ENCODE measurements at places on chromosomes 3 and 15.

GRCh38 chr3:188749010-188749617 lies 422.7 kb upstream of the TPRG1 start:
- peak; percentile 65 for DNase-seq

- DNase-seq = no peak
These were observed 7.3 kb downstream of the CSRNP1 start for GRCh38 chr3:39146083-39146501.

DNA sequence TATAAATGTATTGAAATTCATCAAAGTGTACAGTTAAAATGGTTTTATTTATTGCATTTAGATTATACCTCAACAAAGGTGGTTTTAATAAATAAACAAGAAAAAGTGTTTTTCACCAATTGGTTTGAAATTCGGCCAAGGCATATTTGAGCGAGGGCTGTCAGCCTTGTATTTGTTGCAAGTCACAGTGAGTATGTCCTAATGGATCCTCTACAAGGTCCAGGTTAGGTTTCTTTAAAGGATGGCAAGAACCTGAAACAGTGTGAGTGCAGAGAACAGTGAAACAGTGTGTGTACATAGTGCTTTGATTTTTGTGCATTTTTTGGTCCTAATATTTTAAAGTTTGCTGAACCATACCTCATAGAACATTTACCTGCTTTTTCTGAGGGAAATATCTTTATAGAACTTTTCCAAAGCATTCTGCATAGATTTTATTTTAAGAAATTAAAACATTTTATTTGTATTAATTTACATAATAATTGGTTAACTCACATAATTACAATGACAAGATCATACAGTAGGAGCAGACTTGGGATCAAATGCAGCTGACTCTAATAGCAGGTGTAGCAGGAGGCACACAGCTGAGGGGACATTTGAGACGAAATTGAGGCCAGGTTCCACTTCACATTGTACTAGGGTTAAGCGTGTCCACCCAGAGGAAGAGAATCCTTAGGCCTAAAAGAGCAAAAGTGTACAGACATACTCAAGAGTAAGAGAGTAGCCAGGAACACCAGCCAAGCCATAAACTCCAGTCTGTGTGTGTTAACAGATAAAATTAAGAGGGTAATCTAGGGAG lies 428.8 kb upstream of the TPRG1 start:
- DNase-seq = no peak

DNA sequence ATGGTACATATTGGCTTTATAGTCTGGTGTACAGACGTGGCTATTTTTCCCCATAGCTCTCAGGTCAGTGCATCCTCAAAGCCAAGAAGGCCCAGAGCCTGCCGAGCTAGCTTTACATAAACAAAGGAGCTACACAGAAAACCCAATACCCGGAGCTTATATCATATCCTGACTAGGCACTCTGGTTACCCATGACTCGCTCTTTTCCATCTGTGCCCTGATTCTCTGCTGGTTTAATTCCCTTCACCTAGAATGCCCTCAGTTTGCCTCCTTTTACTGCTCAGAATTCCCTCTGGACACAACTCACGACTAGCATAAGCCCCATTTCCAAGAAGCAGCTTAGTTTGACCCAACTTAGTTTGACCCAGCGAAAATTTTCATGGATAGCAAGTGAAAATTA lies 110.8 kb downstream of the TIGIT start:
- DNase-seq = no peak

DNA sequence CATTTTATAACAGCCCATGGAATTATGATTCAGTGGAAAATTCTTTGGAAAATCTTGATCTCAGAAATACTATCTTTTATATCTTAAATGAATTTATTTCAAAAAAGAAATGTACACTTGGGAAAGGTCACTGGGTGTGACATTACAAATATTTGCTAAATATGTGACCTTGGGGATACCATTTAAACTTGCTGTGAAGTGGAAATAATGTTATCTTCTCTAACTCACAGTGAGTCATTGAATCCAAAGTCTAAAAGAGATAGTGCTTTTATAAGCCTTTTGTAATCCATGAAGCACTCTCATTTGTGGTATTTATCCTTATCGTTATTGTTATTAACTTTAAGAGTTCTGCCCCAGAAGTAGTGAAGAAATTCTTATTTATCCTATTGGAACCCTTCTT lies 289.8 kb upstream of the SEMA6D start:
- DNase-seq = no peak

DNA sequence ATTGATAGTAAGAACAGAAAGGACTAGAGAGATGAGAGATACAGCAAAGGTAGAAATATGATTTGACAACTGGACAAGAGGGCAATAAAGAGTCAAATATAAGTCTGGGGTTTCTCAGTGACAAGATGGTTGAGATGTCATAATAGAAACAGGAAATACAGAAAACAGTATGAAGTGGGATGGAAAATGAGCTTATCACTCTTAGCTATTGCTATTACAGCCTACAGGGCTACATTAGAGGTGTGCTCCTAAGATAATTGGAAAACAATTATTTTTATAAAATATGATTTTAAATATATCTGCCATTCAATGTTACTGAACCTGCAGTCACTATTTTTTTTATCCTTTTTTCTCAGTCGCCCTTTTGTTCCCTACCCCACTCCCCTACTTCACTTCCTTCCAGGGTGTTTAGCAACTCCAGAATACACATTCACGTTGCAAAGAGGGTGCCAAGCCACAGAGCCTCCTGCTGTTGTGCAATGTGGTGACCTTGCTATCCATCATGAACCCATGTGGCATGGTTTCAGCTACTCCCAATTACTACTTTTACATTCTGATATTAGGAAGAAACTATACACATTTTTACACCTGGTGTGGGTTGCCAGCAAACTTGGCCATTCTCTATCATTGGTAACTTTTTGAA lies 6.0 kb downstream of the NRG4 start:
- no peak for DNase-seq

GRCh38 chr3:88584451-88584850 lies 434.7 kb downstream of the C3orf38 start:
- no peak for DNase-seq

GRCh38 chr3:134690226-134690625 lies 39.4 kb upstream of the KY start:
- DNase-seq = no peak

GRCh38 chr3:48503401-48504050 lies 448 bp downstream of the SHISA5 start:
- DNase-seq = no peak

GRCh38 chr3:197533927-197534725 lies 21.6 kb downstream of the BDH1 start:
- no peak for DNase-seq

GRCh38 chr15:98398056-98398455 lies 250.3 kb upstream of the IGF1R start:
- no peak for DNase-seq

- no peak for DNase-seq
These were observed 315.2 kb downstream of the MECOM start for GRCh38 chr3:169348276-169348675.

GRCh38 chr3:66442254-66443117 lies 58.3 kb downstream of the LRIG1 start:
- no peak for DNase-seq

DNA sequence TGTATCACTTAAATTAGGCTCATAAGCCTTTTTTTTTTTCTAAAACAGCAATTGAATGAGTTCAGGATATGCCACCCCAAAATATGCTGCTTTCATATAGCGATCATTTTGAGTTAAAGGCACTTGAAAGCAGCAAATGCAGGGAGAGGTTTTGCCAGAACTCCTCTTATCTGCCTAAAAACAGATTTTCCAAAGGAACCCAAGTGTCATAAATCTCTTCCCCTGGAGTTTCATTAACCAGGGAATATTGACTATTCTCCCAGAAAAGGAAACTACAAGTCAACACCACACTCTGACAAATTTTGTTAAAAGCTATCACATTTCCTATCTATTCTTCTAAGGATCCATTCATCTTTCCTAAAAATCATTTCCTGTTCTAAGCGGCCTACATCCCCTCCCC lies 11.3 kb downstream of the DNAAF4 start:
- no peak for DNase-seq

DNA sequence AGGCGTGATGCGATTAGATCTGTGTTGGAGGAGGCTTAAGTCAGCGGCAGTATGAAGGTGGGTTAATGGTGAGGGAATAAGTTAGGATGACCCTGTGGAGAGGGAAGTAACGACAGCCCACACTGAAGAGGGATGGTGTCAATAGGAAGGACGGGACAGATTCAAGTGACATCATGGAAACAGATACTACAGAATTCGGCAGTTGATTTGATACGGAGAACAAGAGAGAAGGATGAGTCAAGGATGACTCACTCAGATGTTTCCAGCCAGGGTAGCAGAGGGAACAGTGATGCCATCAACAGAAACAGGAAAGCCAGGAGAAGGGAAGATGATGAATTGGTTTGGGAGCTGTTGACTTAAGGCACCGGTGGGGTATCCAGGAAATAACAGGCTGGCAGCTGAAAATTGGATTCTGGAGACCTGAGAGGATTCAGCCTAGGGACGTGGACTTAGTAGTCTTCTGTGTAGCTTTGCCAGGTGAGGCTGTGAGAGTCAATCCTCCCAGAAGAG lies 38.0 kb downstream of the SHC4 start:
- no peak for DNase-seq

GRCh38 chr15:60572541-60573421 lies 93.8 kb upstream of the ICE2 start:
- DNase-seq = no peak

DNA sequence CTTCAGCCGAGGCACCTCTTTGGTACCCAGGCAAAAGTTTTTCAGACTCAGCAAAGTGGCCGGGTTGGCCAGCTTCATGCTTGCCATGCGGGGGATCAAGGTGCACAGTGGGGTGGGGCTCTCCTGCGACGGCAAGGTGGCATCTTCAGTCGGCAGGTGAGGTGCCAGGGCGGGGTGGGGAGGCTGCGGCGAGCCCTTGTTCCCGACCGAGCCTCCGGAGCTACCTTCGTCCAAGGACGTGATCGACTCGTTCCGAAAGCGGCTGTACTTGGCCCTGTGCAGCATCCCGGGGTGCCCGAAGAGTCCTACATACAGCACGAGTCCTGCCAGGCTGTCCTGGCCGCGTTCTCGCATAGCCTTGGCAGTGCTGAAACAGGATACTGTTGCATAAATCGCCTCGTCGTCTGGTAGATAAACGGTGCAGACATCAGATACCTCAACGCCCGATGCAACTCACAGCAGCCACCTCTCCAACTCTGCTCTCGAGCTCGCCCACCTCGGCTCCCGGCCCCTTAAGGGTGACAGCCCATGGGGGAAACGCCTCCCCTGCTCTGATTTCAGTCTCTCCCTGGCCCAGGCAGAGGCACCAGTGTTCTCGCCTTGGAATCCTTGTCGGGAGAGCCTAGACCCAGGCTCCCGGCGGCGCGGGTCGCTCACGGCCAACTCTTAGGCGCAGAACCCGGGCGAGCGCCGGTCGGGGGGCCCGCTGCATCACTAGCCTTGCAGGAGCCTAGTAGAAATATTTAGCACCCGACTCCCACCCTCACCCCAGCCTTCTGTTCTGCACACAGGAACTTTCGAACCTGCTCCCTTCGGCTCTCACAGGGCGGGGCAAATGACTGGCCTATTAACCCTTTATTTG lies 826 bp downstream of the SHC4 start:
- DNase-seq = no peak

DNA sequence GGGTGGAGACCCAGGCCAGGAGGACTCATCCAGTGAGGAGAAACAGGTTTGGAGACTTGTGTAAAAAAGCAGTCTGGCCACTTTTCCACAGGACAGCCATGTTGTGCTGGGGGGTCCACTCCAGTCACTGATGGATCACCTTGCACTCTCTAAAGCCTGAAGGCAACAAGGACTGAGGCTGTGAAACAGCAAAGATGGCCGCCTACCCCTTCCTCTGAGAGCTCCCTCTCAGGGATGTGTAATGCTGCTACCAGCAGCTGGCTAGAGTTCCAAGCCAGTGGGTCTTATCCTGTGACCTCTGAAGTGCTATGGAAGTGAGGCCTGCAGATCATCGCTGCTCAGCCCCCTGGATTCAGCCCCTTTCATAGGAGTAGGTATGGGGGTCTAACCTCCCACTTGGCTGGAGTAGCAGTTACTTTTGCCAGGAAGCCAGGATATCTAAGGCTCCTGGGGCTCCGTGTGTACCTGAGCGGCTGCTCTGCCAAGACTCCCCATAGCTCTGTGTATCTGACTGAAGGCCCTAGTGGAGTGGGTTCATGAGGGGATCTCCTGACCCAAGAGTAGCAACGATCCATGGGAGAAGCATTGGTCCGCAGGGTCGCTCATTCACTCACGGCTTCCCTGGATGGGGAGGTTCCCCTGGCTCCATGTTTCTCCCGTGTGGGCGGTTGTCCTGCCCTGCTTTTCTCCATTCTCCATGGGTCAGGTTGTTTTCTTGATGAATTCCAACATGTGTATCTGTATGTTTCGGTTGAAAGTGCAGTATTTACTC lies 69.9 kb upstream of the TNFSF10 start:
- DNase-seq = no peak

GRCh38 chr3:126911162-126912026 lies 71.5 kb upstream of the PLXNA1 start:
- peak; percentile 90 for DNase-seq

DNA sequence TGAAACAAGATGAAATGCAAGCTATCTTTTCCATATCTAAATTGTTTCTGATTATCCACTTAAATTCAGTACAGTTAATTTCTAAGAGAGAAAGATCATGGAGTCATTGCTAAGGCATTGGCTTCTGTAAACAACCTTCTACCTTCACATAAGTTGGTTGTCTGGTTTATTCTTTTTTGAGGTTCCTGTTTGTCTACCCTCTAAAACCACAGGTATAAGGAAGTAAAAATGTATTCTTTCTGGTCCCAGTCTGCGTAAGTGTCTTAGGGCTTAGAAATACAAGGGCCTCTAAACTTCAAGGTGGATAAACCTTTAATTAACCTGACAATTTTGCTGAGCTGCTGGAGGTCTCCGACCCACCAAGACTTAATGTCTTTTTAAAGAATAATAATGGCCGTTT lies 3.6 kb upstream of the ATOSA start:
- DNase-seq = no peak

GRCh38 chr3:116020989-116021388 lies 397.7 kb downstream of the GAP43 start:
- no peak for DNase-seq

- DNase-seq = no peak
These were observed 25.1 kb upstream of the PROK2 start for GRCh38 chr3:71810056-71810455.

DNA sequence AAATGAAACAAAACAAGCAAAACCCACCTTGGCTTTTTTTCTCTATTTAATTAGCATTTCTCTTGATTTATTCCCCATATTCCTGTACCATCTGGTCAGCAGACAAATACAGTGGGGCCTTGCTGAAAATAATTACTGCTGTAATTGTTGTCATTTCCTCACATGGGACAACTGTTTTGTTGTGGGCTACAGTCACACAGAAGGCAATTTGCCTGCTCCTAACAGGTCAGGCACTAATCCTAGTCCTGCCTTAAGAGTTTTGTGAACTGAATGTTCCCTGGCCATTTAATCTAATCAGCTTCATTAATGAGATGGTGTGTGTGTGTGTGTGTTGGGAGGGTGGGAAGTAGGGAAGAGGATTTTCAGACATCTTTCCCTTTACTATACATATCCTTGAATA lies 11.6 kb downstream of the TRPC1 start:
- DNase-seq = no peak

DNA sequence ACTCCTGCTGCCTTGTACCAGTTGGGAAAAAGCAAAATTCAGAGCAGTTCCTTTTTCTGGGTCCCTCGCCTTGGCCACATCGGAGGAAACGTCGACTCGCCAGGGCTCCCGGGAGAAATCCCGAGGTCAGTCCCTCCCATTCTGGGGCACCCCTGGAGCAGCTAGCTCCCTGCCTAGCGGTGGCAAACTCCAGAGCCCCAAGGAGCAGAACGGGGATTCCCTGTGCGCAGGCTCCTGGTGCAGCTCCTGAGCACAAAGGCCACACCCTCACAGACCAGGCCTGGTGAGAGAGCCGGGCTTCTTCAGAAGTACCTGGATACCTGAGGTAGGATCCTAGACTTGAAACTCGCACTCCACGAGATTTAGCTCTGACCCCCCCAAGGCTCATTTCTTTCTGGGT lies 2.6 kb downstream of the LRRC3B start:
- DNase-seq = no peak

All from natural killer cell treated with Interleukin-12 subunit alpha and Interleukin-12 subunit beta and Interleukin-15 and Interleukin-18, amount 100 ng/mL, for 72 hours (primary cell).